NCI-H446 (cell line): ENCODE measurements at places on chromosomes 4 and X.

GRCh38 chr4:121339307-121339706, 41.5 kb downstream of the QRFPR start:
- no peak for DNase-seq

- DNase-seq = no peak
Observed at GRCh38 chrX:21655901-21656586, 2.1 kb downstream of the KLHL34 start.

- DNase-seq = no peak
Observed at GRCh38 chrX:120372667-120373370, 10.9 kb downstream of the ATP1B4 start.

- no peak for DNase-seq
Observed at GRCh38 chr4:4339504-4340085, 47.3 kb upstream of the NSG1 start.

DNA sequence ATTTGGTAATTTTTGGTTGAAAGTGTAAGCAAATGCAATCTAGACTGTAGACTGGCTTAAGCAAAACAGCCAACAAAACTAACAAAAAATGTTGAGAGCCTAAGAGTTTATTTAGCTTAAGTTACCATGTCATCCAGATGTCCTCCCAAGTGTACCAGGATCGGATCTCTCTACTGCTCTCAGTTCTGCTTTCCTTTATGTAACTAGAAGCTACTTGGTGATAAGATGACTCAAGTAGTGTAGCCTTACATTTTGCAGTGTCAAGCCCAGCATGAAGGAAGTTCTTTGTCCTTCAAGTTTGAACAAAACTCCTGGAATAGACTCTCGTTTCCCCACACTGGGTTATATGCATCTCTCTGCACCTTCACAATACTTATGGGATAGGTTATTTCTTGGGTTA, 1500.0 kb downstream of the STIM2 start:
- DNase-seq = no peak

DNA sequence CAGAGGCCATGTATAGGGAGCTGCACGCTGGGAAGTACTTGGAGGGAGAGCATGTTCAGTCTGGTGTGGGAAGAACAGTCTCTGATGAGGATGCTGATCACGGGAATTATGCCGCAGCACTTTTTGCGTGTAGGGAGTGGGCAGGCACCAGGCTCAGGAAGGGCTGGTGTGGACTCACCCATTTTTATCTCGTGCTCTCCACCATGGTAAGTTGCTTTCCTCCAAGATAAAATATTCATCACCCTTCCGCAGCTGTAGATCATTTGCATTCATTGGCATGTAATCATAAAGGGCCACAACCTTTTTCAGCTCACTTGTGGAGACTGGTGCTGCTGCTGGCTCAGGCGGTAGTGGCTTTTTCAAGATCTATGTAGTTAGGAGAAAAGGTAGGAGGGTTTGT, 11.8 kb upstream of the TIMM8A start:
- no peak for DNase-seq

GRCh38 chrX:133722756-133723155, 262.6 kb downstream of the GPC3 start:
- no peak for DNase-seq

DNA sequence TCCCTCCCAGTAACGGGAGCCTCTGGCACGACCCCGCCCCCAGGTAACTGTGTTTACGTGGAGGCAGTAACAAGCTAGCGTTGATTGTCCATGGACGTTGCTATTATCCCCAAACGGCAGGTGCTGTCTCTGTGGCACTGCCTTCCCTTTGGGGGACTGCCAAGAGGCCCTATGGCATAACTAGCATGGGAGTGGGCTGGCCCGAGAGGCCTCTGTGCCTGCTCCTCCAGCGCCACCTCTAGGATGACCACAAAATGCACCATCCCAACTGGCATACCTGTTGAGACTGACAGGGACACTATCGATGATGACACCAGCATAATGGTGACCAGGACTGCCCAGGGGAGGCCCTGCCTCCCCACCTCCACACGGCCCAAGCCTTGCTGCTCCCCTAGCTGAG, 1.5 kb downstream of the SRPK3 start:
- DNase-seq = no peak
